ENCODE measurements at places on chromosomes 6 and 20.

GRCh38 chr20:32968478-32969241 lies 35.6 kb downstream of the SUN5 start:
- no peak for DNase-seq

GRCh38 chr6:139825935-139826374 lies 451.5 kb upstream of the CITED2 start:
- no peak for DNase-seq

- DNase-seq = no peak
Observed at GRCh38 chr6:54074578-54075195, 36.6 kb upstream of the MLIP start.

DNA sequence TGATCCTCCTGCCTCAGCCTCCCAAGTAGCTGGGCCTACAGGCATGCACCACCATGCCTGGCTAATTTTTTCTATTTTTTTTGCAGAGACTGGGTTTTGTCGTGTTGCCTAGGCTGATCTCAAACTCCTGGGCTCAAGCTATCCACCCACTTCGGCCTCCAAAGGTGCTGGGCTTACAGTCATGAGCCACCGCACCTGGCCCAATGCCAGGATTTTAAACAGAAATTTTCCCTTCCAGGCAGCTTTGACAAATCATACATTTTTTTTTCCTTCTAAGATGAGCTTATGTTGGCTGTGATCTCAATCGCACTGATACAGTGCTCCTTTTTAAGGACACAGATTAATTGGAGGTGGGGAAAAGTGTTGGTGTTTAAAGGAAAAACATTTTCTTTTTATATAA lies 73.2 kb upstream of the CD2AP start:
- DNase-seq = no peak

- DNase-seq = peak; percentile 82
Observed at GRCh38 chr6:14276667-14277404, 159.3 kb downstream of the CD83 start.

GRCh38 chr6:118372413-118372812 lies 175.7 kb upstream of the PLN start:
- no peak for DNase-seq

DNA sequence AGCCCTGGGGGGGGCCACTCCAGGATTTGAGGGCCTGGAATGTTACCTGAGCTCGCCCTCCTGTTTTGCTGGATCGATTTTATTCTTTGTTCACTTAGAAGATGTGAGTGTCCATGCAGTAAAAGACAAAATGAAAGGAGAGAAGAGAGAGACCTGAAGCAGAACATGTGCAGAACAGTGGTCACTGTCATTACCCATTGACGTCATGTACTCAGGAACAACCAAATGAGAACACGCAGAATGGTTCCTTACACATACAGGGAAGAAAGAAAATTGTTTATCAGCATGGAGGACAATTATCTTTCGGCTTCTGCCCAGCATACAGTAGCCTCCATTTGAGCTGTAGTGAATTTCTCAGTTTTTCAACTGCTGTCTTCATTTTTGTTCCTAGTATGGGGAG lies 258.1 kb downstream of the FNDC1 start:
- DNase-seq = no peak

GRCh38 chr20:43028470-43028869 lies 161.2 kb downstream of the PTPRT start:
- no peak for DNase-seq

GRCh38 chr6:115773741-115774140 lies 286.9 kb downstream of the FRK start:
- DNase-seq = no peak

GRCh38 chr6:19052219-19052618 lies 665.1 kb downstream of the RNF144B start:
- no peak for DNase-seq

DNA sequence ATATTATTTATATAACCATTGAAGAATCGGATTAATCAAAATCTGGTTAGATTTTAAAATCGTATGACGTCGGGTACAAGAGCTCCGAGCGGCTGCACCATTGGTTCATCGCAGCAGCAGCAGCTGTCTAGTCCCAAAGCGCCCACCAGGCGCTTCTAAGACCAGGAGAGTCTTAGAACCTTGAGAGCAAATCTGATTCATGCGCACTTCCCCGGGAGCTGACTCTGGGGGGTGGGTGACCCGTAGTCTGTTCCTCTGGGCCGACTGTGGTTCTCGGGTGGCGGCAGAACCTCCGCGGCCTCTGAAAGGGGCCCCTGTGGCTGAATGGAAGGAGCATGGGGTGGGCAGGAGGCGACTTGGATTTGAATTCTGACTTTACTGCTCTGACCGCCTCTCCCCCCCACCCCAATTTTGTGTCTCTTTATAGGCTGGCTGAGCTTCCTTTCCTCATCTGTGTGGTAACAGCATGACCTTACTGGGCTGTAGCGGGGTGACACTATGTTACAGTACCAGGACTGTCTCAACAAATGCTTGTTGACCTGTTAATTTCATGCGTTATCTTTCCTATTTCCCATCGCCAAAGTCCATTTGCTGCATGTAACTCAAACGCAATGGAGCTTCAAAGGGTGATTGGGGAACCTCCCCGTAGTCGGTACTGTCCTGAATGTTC lies 119.7 kb downstream of the RTN4IP1 start:
- no peak for DNase-seq

DNA sequence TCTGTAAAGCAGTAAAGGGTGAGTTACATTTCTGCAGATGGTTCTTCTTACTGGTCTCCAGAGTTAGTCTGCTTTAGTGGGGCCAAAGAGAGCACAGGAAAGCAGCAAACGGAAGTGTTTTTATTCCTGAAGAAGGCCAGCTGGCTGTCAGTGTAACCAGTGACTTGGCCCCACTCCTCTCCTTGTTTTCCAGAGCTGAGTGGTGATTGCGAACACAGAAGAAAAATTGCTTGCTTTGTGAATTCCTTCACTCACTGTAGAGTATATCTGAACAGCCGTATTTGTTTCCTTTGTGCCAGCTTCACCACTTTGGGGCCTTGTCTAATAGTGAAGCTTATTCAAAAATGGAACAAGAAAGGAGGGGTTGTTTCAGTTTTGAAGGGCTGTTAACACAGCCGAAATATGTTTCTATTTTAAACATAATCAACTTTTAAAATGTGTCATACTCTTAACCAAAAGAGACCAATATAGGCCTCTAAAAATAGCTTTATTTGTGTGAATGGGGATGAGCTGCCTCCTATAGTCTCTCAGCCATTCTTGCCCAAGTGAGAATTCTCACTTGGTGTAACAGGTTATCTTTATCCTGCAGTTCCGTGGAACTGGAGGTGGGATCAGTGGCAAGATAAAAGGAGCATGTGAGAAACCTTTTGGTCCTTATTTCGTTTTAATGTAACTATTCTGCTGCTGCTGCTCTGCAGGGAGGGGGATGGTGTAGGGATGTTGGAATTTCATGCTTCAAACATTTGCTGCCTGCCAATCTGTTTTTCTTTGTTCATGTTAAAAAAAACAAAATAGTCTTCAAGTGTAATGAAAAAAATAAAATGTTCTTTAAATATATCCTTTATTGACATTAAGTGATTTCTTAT lies 37.8 kb downstream of the ZC2HC1B start:
- DNase-seq = no peak

GRCh38 chr6:85660181-85660611 lies 17.5 kb upstream of the SYNCRIP start:
- DNase-seq = no peak

DNA sequence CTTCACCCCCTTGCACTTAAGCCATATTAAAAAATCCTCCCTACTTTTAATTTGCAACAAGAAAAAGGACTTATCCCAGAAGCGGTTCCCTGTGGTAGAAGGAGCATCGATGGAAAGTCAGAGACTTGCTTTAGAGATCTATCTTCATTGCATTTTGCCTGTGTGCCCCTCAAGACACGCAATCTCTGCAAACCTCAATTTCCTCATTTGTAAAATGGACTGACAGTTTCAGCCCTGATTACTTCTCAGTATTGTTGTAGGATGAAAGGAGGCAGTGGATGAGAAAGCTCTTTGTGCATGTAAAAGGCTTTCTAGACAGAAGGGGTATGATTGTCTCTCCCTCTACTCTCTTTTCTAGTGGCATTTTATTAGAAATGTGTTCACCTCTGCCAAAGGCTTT lies 410.2 kb downstream of the CDC5L start:
- DNase-seq = no peak

DNA sequence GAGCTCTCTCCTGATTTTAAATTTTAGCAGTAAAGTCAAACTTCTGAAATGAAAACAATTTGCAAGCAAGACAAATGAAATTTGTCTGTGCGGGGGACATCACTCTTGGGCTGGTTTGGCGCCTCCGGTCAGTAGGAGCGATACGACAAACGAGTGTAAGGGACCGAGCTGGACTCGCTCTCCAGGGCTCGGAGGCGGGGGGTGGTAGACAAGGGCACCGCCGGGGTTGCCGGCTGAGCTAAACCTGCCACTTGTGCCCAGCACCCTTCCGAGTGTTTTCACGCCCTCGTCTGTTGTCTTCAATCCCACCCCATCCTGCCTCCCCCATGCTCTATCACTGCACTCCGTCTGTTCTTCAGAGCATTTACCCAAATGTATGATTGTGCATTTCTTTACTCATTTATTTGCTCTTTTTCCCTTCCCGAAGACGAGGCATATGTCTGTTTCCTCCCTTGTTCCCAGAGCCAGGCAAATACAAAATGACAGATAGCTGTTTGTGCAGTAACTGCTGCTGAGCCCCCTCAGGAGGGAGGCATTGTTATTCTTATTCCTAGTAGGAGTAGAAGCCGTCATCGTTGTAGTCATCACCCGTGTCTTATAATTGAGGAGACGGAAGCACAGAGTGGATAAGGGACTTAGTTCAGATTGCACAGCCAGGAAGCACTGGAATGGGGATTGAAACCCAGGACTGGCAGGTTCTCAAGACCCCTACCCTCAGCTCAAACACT lies 62.8 kb upstream of the APCDD1L start:
- no peak for DNase-seq

- DNase-seq = no peak
Observed at GRCh38 chr6:54737247-54737646, 109.3 kb upstream of the FAM83B start.

DNA sequence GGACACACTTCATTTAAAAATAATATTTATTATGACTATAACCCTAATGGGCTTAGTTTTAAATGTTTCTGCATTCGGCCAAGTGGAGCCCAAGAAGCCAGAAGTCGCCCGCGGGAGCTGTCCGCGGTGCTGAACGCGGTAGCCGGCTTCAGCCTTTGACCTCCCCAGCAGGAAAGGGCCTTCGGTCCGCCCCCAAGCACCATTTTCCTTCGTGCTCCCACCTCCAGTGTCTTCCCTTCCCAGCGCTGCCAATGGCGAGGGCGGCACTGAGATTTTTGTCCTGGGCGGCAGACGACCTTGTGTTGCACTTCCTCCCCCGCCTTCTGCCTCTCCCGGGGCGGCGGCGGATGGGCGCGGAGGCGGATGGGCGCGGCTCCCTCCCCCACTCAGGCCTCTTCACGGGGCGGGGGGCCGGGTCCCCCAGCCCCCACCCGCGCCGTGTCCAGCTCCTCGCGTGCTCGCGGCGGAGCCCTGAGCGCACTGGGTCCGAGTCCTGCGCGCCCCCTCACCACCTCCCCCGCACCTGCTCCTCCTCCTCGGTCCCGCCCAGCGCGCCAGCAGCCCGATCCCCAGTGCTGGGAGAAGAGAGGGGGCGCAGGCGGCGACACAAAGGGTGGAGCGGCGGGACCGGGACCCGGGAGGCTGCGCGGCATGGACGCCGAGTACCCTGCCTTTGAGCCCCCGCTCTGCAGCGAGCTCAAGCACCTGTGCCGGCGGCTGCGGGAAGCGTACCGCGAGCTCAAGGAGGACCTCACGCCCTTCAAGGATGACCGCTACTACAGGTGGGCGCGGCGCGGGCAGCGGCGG lies 23.6 kb upstream of the TMEM181 start:
- peak; percentile 42 for DNase-seq

DNA sequence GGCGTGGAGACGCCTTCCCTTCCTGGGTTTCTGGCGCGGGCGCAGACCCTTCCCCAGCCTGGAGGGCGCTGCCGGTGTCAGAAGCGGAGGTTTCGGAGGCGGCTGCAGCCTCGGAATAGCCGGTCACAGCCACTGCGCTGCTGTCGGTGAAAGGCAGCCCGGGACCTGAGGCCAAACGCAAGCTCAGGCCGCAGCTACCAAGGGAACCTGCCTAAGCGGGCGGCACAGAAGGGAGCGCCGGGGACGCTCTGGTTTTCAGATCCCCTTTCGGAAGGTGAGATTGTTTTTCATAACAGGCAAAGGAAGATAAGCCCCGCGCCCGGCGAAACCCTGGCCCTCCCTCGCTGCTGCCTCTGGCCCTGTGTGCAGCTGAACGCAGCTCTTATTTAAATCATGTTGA lies 116.5 kb downstream of the FAM120B start:
- DNase-seq = no peak

GRCh38 chr6:30394139-30394538 lies 49.2 kb downstream of the RPP21 start:
- no peak for DNase-seq

- DNase-seq = no peak
Observed at GRCh38 chr6:143034689-143035334, 25.9 kb upstream of the AIG1 start.

GRCh38 chr20:50536333-50536732 lies 26.1 kb downstream of the PTPN1 start:
- DNase-seq = no peak

GRCh38 chr6:134983823-134984222 lies 33.9 kb upstream of the ALDH8A1 start:
- no peak for DNase-seq

DNA sequence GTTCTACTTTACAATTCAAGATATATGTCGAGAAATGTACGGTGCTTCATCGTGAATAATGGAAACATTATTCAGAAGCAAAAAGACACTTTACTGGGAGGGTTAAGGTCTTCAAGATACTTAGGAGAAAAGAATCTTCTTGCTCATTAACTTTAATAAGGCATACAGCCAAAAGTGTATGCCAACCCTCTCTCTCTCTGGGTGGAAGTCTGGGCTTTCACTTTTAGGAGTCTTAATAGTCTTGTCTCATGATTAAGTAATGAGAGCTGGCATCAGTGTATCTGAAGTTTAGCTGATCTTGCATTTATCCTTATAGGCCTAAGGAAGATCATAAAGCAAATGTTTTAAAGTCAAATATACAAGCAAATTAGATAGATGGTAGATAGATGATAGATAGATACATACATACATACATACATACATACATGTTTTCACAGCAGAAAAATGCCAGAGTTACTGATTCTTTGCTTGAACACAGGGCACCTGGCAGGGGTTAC lies 21.5 kb downstream of the OLIG3 start:
- no peak for DNase-seq

DNA sequence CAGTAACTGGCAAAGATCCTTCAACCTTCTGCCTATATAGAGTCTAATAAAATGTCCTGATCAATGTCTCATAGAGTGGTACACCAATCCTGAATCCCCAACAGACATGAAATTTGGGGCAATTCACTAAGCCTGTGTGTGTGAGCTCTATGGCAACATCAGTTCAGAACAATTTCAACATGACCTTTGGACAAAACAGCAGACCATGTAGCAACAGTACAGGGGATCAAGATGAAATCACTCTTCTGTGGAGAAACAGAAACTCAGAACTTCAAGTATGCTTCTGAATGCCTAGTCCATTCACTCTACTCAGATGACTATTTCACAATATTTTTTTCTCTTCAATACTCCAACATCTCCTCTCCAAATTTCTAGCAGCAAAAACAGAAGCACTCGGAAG lies 49.1 kb upstream of the OPRM1 start:
- DNase-seq = no peak

Data from Kasumi-1 (cell line).